ENCODE measurements at places on chromosomes 12 and 14.
A peak's percentile ranks its signal among the peaks of the same experiment; 100 is the strongest.

GRCh38 chr12:54565310-54565985, 16.0 kb downstream of the PDE1B start:
- DNase-seq: no peak

DNA sequence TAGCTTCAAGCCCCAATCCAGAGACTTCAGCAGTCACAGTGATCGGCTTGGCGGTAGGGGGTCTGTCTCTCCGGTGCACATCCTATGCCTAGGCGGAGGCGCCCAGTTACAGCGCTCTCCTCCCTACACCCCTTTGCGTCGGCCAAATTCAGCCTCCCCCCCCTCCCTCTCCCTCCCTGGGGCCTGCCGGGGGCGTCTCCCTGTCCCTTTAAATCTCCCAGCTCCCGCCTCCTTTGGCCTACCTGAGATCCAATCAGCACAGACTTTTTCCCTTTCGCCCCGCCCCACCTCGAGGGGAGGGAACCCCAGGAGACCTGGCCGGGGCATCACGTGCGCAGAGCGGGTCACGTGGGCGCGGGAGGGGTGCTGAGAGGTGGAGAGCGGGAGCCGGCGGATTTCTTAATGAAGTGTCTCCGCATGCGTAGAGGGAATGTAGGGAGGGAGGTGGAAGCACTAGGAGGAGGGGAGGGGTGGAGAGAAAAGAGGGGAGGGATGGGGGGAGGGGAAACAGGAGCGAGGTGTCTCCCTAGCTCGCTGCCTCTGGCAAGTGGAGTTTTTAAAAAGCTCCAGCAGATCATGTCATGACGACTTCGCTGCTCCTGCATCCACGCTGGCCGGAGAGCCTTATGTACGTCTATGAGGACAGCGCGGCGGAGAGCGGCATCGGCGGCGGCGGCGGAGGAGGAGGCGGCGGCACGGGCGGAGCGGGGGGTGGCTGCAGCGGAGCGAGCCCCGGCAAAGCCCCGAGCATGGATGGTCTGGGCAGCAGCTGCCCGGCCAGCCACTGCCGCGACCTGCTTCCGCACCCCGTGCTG, at the start of gene HOXC13:
Gene HOXC13, plus strand, starts transcription at position 506 of the 815 bp plus-strand sequence. Its CDS starts 76 bp downstream, at position 582.
- no peak for DNase-seq

DNA sequence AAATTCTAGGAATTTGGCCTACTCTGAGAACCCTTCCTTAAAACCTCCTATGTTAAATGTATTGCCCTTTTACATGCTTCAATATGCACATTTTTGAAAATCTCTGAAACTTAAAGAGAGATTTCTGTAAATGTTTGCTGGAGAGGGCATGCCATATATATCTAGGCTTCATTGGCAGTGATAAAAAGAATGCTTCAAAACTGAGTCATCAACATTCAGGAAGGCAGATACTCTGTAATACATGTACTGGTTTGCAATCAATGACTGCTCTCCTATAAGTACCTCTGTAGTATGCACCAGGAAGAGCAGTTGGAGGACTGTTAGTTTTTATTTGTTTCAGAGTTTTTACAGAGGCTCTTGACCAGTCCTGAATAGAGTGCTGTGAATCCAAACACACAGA, 739.9 kb downstream of the SLC16A7 start:
- peak; percentile 43 for DNase-seq

DNA sequence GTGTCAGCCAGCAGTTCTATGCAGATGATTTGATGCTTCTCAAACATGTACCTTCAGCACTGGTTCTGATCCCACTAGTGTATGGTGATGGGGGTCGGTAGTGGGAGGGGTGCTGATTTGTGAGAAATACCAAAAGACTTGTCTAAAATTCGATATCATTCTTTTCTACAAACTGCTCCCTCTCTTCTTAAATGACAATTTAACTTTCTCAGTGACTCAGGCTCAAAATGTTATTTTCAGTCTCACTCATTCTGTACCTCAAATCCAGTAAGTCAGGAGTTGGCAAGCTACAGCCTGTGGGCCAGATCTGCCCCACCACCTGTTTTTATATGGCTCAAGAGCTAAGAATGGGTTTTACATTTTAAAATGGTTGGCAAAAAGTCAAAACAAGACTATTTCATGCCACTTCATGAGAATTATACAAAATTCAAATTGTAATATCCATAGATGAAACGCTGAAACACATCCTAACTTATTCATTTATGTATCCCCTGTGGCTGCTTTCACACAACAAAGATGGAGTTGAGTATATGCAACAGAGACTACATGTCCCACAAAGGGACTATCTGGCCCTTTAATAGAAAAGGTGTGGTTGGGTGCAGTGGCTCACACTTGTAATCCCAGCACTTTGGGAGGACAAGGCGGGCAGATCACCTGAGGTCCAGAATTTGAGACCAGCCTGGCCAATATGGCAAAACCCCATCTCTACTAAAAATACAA, 6.6 kb upstream of the NOP2 start:
- no peak for DNase-seq

GRCh38 chr12:26523708-26524150, 309.3 kb downstream of the ITPR2 start:
- peak; percentile 75 for DNase-seq

- DNase-seq: no peak
Measured at GRCh38 chr12:52525661-52526499, 5.7 kb upstream of the KRT5 start.

- DNase-seq: no peak
Measured at GRCh38 chr12:85424581-85425348, 144.7 kb downstream of the ALX1 start.

DNA sequence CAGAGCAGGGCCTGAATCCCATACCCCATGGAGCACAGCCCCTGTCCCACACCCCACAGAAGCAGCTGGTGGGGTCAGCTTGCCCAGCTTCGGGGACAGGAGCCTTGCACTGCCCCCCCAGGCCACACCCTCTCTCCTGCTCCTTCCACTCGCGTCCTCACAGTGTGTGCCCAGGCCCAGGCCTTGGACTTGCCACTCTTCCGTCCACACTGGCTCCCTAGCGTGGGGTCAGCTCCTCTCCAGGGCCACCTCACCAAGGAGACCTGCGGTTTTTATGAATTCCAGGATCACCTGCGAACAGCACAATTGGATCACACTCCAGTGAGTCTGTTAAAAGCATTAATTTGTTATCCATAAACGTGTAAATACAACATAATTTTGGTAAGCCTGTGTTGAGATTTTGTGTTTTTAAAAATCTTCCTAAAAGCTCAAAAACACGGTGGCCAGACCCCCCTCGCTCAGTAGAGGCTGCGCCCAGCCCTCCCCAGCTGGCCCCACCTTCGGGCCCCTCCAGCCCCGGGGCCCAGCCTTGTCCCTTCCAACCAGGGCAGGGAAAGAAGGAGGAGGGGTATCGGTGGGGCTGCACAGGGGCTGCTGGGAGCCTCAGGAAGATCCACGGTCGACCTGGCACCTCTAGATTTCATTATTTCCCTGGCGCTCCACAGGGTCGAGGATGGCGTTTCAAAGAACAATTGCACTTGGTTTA, 12.0 kb downstream of the GALNT9 start:
- no peak for DNase-seq

DNA sequence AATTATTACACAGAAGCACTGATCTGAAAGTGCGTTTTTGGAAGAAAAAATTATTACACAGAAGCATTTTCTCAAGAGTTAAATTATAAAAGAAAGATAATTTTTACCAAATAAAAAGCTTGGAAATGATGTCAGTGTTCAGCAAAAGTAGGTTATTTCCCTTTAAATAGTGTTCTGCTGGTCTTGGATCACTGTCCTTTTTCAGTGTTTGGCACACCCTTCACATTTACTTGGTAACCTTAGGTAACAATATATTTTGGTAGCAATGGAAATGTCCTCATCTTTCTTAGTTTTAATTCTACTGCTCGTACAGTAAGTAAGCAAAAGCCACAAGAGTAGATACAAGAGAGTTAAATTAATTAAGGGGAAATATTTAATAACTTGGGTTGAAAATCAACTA, 40.3 kb downstream of the FERMT2 start:
- no peak for DNase-seq

GRCh38 chr14:68266998-68267397, 447.4 kb downstream of the RAD51B start:
- DNase-seq: no peak

DNA sequence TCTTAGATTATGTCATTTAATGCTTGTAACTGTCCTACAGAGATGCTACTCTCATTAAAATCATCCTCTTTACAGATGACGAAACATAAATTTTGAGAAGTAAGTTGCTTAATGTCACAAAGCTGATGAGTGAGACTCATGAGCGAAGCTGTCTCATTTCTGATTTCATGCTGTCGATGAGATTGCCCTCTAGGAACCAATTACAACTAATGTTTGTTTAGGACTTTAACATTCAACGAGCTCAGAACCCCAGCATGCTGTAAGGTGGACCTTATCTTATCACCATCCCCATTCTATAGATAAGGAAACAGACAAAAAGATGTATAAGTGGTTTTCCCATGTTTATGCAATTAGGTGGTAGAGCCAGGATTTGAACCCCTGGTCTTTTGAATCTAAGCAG, 23.1 kb downstream of the BHLHE41 start:
- no peak for DNase-seq

GRCh38 chr14:58822856-58823255, 185.1 kb downstream of the DACT1 start:
- DNase-seq: no peak

GRCh38 chr12:89016970-89017778, 335.1 kb downstream of the DUSP6 start:
- DNase-seq: peak; percentile 46

- no peak for DNase-seq
Measured at GRCh38 chr12:96247563-96247962, 53.4 kb downstream of the ELK3 start.

DNA sequence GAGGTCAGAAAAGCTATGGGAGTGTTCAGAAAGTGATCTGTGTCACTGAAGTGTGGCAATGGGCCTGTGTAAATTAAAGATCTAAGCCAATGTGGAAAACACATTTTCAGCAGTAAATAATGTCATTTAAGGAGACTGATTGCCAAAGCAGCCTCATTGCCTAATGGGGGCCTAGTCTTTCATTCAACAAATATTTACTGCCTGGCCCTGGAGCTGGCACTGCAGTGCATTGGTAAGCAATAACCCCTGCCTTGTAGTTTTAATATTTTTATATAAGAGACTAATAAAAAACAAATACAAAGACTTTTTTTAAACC, 326.6 kb downstream of the BTG1 start:
- no peak for DNase-seq

DNA sequence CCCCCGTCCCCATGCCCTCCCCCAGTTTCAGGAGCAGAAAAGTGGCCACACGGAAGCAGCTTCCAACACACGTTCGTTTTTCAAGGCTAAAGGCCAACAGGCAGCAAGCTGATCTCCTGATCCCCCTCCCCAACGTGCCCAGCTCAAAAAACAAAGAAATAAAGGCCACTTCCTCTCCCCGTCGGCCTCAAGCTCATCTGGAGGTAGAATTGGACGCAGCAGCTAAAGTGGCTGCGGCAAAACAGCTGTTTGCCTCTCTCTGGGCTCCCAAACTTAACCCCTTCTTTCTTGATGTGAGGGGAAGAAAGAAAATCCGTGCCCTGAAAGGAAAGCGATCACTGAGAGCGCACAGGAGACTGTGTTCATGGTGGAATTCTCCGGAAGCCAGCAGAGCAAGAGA, 66.3 kb downstream of the SCARB1 start:
- no peak for DNase-seq

DNA sequence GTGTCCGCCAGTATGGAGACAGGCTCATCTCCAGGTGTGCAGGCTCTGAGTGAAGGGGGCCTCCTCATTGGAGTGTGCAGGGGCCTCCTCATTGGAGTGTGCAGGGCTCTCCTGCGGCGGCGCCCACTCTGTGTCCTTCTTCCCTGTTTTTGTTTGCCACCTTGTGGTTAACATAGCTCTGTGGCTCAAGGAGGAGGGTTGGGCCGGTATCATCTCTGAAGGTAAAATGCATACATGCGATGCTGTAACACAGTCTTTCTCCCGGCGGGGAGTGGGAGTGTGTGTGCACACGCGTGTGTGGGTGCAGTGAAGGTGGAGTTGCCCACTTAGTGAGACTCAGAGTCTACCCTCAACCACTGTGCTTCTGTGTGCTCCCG, 429.4 kb downstream of the ZFP36L1 start:
- no peak for DNase-seq

- no peak for DNase-seq
Measured at GRCh38 chr14:90491911-90492531, 95.2 kb downstream of the CALM1 start.

GRCh38 chr12:5720381-5721005, 224.6 kb downstream of the ANO2 start:
- DNase-seq: no peak
